Heart right ventricle (tissue), 16 donors: ENCODE measurements at places on chromosomes 7 and 10.
A peak's percentile ranks its signal among the peaks of the same experiment; 100 is the strongest.

GRCh38 chr7:17033245-17033644, 151.5 kb upstream of the AGR3 start:
- DNase-seq: peak; percentile 7

DNA sequence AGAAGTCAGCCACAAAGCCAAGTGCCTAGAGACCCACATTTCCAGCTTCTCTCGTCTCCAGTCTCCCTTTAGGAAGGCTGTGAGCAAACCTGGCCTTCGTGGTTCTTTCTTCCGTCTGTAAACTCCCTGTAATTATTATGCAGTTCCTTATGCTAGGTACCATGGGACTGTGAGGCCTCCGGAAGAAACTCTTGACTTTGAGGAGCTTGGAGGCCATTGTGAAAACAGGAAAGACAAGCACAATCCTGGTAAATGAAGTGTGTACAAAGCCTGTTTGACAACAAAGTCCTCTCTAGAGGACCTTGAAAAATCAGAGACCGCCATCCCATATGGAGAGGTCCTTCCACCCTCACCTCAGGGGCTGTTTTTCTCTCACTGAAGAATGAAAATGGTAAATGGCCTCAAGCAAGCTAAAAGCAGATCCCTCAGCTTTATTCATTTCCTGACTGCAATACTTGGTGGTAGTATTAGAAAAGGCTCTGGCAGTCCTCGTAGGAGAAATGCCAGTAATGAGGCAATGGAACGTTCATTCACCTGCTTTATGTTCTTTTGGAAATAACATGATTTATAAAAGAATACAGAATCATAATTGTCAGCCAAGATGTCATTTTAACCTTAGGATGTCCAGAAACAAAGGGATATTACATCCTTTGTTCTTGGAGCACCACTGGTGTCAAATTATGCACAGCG, 926.4 kb downstream of the LRMDA start:
- DNase-seq: no peak

GRCh38 chr10:97977673-97978072, 52.7 kb downstream of the CRTAC1 start:
- no peak for DNase-seq

GRCh38 chr7:47557694-47558670, 23.9 kb downstream of the TNS3 start:
- no peak for DNase-seq

DNA sequence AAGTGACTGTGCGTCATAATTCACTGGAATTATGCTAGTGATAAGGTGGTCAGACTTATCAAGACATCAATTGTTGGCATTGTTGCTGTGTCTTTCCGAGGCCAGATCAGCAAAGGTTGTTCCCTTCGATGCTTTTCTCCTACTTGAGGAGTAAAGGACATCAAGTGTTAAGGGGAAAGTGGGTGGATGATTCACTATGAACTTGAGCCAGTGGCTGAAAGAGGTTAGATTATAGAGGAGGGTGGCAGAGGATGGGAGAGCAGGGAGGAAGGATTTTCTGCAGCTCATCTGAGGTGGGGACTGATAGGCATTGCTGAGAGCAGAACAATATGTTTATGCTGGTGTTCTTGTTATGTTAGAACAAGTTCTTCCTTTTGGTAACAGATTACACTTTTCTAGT, 131.4 kb upstream of the AGR3 start:
- no peak for DNase-seq

- no peak for DNase-seq
Observed at GRCh38 chr10:25304606-25305005, 129.8 kb downstream of the GPR158 start.

GRCh38 chr7:94145602-94146001, 141.4 kb upstream of the BET1 start:
- no peak for DNase-seq
